Glutamatergic neuron (in vitro differentiated cells): ENCODE measurements at places on chromosomes 3 and 15. TPM values are rescaled to one million over a fixed set of nuclear protein-coding genes. Genes with fewer than 3 reads are reported as not detected.

DNA sequence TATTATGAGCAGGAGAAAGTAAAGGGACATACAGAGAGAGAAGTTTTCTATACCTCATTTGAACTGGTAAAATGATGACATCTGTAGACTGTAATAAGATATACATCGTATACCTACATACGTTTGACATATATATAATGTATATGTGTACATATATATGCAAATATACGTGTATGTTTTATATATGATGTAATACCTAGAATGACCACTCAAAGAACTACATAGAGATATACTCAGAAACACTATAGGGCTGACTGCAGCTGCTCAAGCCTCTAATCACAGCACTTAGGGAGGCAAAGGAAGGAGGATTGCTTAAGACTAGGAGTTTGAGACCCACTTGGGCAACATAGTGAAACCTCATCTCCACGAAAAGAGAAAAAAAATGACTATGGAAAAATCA, 48.5 kb upstream of the MCTP2 start:
- no peaks in the 10 kb centered on the region for H3K4me1 ChIP-seq
- no peak overlapping the region for H3K4me3 ChIP-seq
- H3K36me3 ChIP-seq: no peaks in the 10 kb centered on the region
- H3K27ac ChIP-seq: no peak overlapping the region
- no peak for DNase-seq

- H3K27ac ChIP-seq: no peak overlapping the region
- no peaks in the 10 kb centered on the region for H3K36me3 ChIP-seq
- no peak for DNase-seq
- H3K4me1 ChIP-seq: peaks cover 16% of the 10 kb centered on the region
- peaks cover 2% of the 10 kb centered on the region for H3K27me3 ChIP-seq
- H3K4me3 ChIP-seq: no peak overlapping the region
Measured at GRCh38 chr3:155323063-155323666, 29.7 kb upstream of the STRIT1 start.

CADM2 gene
- total RNA-seq: 233 TPM

TMC3 gene
- total RNA-seq: not detected

- no peaks in the 10 kb centered on the region for H3K36me3 ChIP-seq
- peak; percentile 45 for DNase-seq
- peaks cover 6% of the 10 kb centered on the region for H3K4me1 ChIP-seq
- H3K4me3 ChIP-seq: peak overlapping the region; percentile 67
- H3K27me3 ChIP-seq: peaks cover 15% of the 10 kb centered on the region
Measured at GRCh38 chr3:4978966-4979427, 240 bp upstream of the BHLHE40 start.

DNA sequence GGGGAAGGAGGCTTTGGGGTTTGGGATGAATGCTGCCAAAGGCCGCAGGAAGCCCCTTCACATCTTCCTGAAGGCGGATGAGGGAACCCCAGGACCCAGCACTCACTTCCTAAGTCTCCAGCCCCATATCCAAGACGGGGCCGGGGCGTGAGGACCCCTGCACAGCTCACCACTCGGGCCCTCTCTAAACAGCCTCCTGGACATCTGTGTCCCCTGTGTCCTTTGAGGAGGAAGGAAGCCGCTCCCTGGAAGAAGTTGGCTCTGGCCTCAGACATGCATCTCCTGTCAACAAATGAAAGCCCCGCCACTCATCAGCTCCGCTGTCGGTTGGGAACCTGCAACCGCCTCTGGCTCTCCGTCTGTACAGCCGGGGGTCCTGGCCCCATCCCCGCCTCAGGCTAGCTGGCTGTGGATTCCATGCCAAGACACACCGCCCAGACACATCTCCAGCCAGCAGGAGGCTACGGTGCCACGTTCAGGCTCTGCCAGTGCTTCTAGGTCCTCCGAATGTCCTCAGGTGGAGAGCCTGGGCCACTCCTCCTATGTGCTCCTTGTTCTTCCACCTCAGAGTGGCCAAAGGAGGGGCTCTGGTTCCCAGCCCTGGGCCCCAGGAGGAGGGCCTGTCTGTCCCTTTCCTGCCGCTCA, 140.0 kb upstream of the MEF2A start:
- no peaks in the 10 kb centered on the region for H3K36me3 ChIP-seq
- H3K27me3 ChIP-seq: peaks cover 5% of the 10 kb centered on the region
- DNase-seq: peak; percentile 13
- H3K4me1 ChIP-seq: peaks cover 2% of the 10 kb centered on the region
